ENCODE measurements at places on chromosomes 2 and 18. TPM values are rescaled to one million over a fixed set of nuclear protein-coding genes. Genes with fewer than 3 reads are reported as not detected.

DNA sequence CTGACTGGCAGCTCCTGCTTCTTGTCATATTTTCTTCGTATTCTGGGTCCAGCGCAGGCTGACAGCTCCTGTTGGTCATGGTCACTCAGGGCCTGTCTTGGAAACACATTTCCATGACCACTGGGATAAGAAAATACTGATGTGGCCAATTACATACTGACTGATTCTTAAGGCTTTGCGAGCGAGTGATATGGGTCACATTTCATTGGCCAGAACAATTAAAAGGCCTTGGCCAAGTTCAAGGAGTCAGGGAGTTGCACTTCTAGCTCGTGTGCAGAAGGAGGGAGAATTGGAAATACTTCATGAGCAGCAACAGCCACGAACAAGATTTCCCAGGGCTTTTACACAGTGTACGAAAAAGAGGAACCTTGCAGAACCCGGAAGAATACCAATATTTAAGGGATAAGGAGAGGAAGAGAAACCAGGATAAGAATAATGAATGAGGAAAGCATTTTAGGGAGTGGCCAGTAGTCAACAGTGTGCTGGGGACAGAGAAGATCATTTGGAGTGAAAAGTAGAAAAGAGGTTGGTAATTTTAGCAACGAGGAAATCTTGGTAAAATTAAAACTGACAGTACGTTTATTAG is 149.5 kb downstream of the ATP9B start:
- H3K27ac ChIP-seq = no peak overlapping the region
- H3K27me3 ChIP-seq = no peaks in the 10 kb centered on the region
- no peaks in the 10 kb centered on the region for H3K4me1 ChIP-seq
- H3K4me3 ChIP-seq = no peak overlapping the region
- DNase-seq = no peak

- no peaks in the 10 kb centered on the region for H3K4me1 ChIP-seq
- peaks cover 8% of the 10 kb centered on the region for H3K36me3 ChIP-seq
- H3K27me3 ChIP-seq = no peaks in the 10 kb centered on the region
- H3K4me3 ChIP-seq = no peak overlapping the region
- DNase-seq = no peak
Observed at GRCh38 chr2:181022652-181023051, 42.2 kb downstream of the UBE2E3 start.

GRCh38 chr2:25042321-25043240 is 705 bp downstream of the EFR3B start:
- no peaks in the 10 kb centered on the region for H3K36me3 ChIP-seq
- no peak overlapping the region for H3K27ac ChIP-seq
- DNase-seq = no peak
- H3K4me1 ChIP-seq = peaks cover 26% of the 10 kb centered on the region

- DNase-seq = no peak
- no peaks in the 10 kb centered on the region for H3K36me3 ChIP-seq
- peaks cover 51% of the 10 kb centered on the region for H3K27me3 ChIP-seq
- no peaks in the 10 kb centered on the region for H3K4me1 ChIP-seq
- no peak overlapping the region for H3K4me3 ChIP-seq
Observed at GRCh38 chr2:200596774-200597570, 11.2 kb downstream of the AOX1 start.

- H3K4me1 ChIP-seq = no peaks in the 10 kb centered on the region
- no peaks in the 10 kb centered on the region for H3K36me3 ChIP-seq
- no peak overlapping the region for H3K4me3 ChIP-seq
- H3K27me3 ChIP-seq = no peaks in the 10 kb centered on the region
- H3K27ac ChIP-seq = no peak overlapping the region
Observed at GRCh38 chr18:53909668-53910067, 314.8 kb downstream of the MBD2 start.

DNA sequence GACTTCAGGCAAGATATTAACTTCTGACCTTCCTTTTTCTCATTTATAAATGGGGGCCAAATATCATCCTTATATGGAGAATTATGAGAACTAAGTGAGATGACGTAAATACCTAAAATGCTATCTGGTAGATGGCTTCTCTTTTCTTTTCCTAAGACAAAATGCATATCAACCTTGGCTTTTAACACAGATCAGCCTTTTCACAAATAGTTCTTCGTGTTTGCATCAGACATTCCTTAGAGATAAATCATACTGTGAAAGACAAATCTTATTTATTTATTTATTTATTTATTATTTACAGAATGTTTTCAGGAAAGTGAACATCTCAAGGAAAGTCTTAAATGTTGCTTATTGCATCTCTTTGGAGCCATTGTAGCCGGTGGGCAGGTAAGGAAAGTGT is 62.8 kb downstream of the NBEAL1 start:
- H3K4me3 ChIP-seq = no peak overlapping the region
- H3K36me3 ChIP-seq = peaks cover 8% of the 10 kb centered on the region
- no peak for DNase-seq

DNA sequence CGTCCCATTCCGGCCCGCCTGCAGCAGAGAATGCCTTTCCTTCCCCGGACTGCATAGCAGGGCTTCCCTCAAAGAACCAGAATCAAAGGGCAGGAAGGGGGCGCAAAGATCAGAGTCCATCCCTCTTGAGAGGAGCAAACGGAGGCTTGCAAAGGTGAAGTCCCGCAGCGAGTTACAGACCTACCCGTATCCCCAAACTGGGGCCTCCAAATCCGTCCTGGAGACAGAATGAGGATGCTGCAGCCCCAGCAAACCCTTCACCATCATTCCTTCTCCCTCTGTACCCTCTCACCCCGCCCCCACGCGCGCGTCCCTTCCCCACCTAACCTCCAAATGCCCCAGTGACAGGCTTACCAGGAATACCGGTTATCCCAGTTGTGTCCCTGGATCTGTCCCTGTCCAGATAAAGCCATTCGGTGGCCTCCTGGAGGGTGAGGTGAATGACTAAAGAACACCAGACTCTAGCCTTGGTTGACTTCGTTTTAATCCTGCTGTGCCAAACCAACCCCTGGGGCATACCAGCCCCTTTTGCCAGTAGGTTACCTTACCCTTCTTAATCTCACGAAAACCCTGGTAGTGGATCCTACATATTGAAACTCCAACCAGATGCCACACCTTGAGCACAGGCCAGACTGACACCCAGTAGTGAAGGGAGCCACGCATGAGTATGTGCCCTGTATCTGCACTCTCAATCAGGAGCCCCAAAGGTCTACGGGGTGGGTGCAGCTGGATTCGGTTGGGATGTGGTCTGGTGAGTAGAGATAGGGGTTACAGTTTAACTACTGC is 961 bp upstream of the SLC40A1 start:
- peaks cover 24% of the 10 kb centered on the region for H3K4me1 ChIP-seq
- H3K27me3 ChIP-seq = peaks cover 51% of the 10 kb centered on the region
- DNase-seq = no peak
- no peak overlapping the region for H3K27ac ChIP-seq
- H3K36me3 ChIP-seq = peaks cover 3% of the 10 kb centered on the region
- H3K4me3 ChIP-seq = peak overlapping the region; percentile 62

- DNase-seq = no peak
- peaks cover 1% of the 10 kb centered on the region for H3K4me1 ChIP-seq
- H3K27me3 ChIP-seq = no peaks in the 10 kb centered on the region
- no peak overlapping the region for H3K27ac ChIP-seq
Observed at GRCh38 chr2:16726147-16726546, 60.5 kb upstream of the CYRIA start.

- no peak overlapping the region for H3K27ac ChIP-seq
- peaks cover 2% of the 10 kb centered on the region for H3K4me1 ChIP-seq
- H3K36me3 ChIP-seq = no peaks in the 10 kb centered on the region
- peaks cover 22% of the 10 kb centered on the region for H3K27me3 ChIP-seq
Observed at GRCh38 chr2:11411768-11412448, 54.1 kb downstream of the E2F6 start.

- peaks cover 48% of the 10 kb centered on the region for H3K36me3 ChIP-seq
- H3K27me3 ChIP-seq = no peaks in the 10 kb centered on the region
- H3K27ac ChIP-seq = no peak overlapping the region
- peaks cover 32% of the 10 kb centered on the region for H3K4me1 ChIP-seq
- no peak overlapping the region for H3K4me3 ChIP-seq
Observed at GRCh38 chr18:49160079-49160930, 209.5 kb upstream of the SMAD7 start.

GRCh38 chr2:57685032-57685431 is 361.6 kb upstream of the VRK2 start:
- no peak overlapping the region for H3K4me3 ChIP-seq
- H3K36me3 ChIP-seq = no peaks in the 10 kb centered on the region
- H3K4me1 ChIP-seq = no peaks in the 10 kb centered on the region
- H3K27me3 ChIP-seq = no peaks in the 10 kb centered on the region
- DNase-seq = no peak

DNA sequence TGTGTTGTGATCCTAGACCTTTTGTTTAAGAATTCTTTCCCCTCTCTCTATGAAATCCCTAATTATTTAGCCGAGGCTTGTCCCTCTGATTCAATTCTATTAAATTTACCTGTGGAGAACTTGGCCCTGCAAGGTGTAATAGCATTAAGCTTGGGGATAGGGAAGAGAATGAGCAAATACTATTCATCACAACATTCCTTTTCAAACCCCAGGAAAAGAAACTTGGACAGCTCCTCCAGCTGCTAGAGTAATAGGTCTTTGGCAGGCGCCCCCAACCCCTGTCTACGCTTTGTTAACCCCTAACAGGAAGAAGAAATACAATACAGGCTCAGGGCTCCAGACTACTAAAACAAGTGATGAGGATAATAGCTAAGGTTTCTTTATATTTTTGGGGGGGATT is 957.0 kb downstream of the CPS1 start:
- H3K27me3 ChIP-seq = no peaks in the 10 kb centered on the region
- H3K4me3 ChIP-seq = no peak overlapping the region
- no peaks in the 10 kb centered on the region for H3K36me3 ChIP-seq
- DNase-seq = no peak
- no peaks in the 10 kb centered on the region for H3K4me1 ChIP-seq

- no peaks in the 10 kb centered on the region for H3K4me1 ChIP-seq
- H3K27me3 ChIP-seq = peaks cover 9% of the 10 kb centered on the region
- DNase-seq = no peak
- H3K36me3 ChIP-seq = no peaks in the 10 kb centered on the region
Observed at GRCh38 chr2:84160453-84160852, 298.6 kb downstream of the SUCLG1 start.

GRCh38 chr18:46829947-46830346 is 73.1 kb upstream of the ST8SIA5 start:
- H3K36me3 ChIP-seq = peaks cover 20% of the 10 kb centered on the region
- no peaks in the 10 kb centered on the region for H3K27me3 ChIP-seq
- no peaks in the 10 kb centered on the region for H3K4me1 ChIP-seq
- no peak overlapping the region for H3K4me3 ChIP-seq
- H3K27ac ChIP-seq = no peak overlapping the region
- DNase-seq = no peak

GRCh38 chr2:5528706-5529105 is 163.5 kb upstream of the SOX11 start:
- no peaks in the 10 kb centered on the region for H3K27me3 ChIP-seq
- no peak for DNase-seq
- no peaks in the 10 kb centered on the region for H3K4me1 ChIP-seq
- H3K27ac ChIP-seq = no peak overlapping the region
- H3K36me3 ChIP-seq = no peaks in the 10 kb centered on the region

DNA sequence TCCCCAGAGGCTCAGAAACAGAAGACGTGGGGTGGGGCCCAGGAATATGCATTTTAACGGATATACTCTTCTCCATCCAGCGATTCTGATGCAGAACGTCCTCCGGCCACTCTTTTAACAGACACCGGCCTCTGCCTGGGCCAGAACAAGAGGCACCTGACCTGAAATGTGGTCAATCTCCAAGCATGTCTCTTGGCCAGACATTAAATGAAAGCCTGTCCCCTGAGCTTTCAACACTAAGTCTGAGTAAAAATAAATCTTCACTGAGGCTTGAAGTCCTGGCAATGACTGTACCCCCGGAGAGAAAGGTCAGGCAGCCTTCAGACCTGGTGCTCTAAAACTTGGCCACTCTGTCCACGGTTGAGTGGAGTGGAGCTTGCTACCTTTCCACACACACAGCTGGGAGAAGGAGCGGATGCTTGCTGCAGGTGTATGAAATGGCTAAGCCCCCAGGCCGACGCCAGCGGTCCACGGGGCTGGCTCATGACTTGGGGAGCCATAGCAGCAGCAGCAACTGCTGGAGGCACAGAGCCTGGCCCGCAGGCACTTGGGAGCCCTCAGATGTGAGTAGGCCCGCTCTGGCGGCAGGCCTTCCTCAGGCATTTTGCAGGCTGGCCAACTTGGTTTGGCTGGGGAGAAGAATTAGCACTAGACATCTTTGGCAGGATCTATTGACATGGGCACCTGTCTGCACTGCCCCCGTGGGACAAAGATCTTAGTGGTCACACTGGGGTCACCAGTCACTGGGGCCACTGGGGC is 79.7 kb downstream of the TMEM17 start:
- DNase-seq = no peak
- H3K36me3 ChIP-seq = no peaks in the 10 kb centered on the region
- H3K4me3 ChIP-seq = no peak overlapping the region
- peaks cover 9% of the 10 kb centered on the region for H3K27me3 ChIP-seq
- no peaks in the 10 kb centered on the region for H3K4me1 ChIP-seq
- no peak overlapping the region for H3K27ac ChIP-seq

GRCh38 chr18:27049969-27050368 is 135.1 kb downstream of the CHST9 start:
- H3K4me1 ChIP-seq = no peaks in the 10 kb centered on the region
- H3K27ac ChIP-seq = no peak overlapping the region
- no peak for DNase-seq
- H3K27me3 ChIP-seq = no peaks in the 10 kb centered on the region
- H3K4me3 ChIP-seq = no peak overlapping the region

- H3K36me3 ChIP-seq = no peaks in the 10 kb centered on the region
- H3K4me1 ChIP-seq = no peaks in the 10 kb centered on the region
- no peak overlapping the region for H3K4me3 ChIP-seq
- H3K27me3 ChIP-seq = peaks cover 5% of the 10 kb centered on the region
- DNase-seq = no peak
Observed at GRCh38 chr18:68484241-68484640, 230.7 kb downstream of the TMX3 start.

DNA sequence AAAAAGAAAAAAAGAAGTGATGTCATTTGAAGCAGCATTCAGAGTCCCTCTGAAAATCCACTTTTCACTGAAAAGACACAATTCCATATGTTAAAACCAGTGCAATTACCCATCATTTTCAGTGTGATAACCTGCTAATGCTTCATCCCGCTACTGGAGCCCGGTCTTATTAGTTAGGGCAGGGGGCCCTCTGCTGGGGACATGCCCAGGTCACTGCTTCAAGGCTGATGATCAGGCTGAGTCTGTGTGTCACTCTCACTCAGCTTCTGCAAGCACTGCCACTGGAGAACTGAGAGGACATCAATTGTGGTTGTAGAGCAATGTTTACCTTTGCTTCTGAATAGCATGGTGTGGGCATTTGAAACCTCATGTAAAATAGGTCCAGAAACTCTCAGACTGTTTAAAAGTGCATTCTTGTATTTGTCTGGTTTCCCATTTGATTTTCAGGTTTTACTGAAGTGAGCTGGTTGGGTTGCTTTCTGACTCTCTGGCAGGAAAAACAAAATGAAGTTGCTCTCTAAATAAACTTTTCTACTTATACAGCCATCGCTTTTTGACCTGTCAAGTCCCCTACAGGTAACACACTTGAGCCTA is 49.2 kb upstream of the NXPH2 start:
- H3K4me3 ChIP-seq = no peak overlapping the region
- H3K36me3 ChIP-seq = no peaks in the 10 kb centered on the region
- no peak overlapping the region for H3K27ac ChIP-seq
- peaks cover 4% of the 10 kb centered on the region for H3K27me3 ChIP-seq
- H3K4me1 ChIP-seq = no peaks in the 10 kb centered on the region
- peak; percentile 44 for DNase-seq

The OSBPL6 gene
- 2.9 TPM for total RNA-seq

The SLC25A52 gene
- total RNA-seq = 0.33 TPM

The ABI2 gene
- total RNA-seq = 39.4 TPM

The SH2D6 gene
- total RNA-seq = 0.52 TPM

The LRATD1 gene
- not detected for total RNA-seq

The ARL5A gene
- total RNA-seq = 45.3 TPM

The ADD2 gene
- 0.45 TPM for total RNA-seq

The SERPINB7 gene
- total RNA-seq = not detected

The SNTG2 gene
- 0.37 TPM for total RNA-seq

The GRHL1 gene
- total RNA-seq = 0.64 TPM

The HRH4 gene
- not detected for total RNA-seq

The ST8SIA5 gene
- 0.23 TPM for total RNA-seq

All from activated CD8-positive, alpha-beta memory T cell treated with anti-CD3 and anti-CD28 coated beads, Interleukin-2, amount 10 ng/mL, durations not matched to agents 7 days and 5 days (primary cell).